ENCODE measurements at places on chromosomes 6 and 20.

DNA sequence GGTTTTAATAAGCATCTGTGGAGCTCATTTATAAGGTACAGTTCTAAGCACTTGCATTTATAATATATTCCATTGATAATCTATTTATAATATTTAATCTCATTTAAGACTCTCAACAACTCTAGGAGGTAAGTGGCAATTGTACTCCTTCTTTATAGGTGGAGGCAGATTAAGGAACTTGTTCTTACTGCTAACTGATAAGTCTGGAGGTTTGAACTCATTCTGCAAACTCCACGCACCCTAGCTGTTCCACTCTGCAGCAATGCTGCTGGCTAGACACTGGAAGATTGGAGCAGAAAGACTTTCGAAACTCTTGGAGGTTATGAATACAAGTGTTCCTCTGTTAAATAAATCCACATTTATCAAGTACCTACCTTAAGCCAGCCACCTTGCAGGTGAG lies 793 bp upstream of the HDAC2 start:
- DNase-seq, result no peak

DNA sequence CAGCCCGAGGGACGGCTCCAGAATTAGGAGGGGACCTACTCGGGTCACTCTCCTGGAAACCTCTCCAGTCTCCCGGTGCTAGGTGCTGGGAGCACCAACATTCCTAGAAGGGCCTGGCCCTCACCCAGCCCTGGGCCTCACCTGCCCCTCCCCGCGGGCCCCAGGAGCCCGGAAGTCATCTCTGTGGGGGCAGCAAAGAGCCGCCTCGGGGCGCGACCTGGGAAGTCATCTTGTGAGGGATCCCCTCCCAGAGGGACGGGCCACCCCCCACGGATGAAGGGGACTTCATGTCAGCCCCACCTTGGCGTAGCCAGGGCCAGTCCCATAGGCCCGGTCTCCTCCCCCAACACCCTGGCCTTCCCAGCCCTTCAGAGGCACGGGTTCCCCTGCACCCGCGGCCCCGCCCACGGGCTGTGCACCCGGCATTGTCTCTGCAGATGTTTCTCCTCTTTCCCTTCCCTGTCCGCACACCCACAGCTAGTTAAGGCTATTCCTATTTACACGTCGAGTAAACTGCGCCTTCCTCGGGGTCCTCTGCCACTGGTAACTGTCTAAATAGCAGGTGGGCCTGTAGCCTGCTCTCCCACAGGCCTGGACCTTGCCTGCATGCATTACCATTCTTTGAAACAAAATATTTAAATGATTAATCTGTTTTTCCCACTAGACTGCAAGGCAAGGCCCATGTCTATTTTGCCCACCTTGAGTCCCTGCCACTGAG lies 896 bp upstream of the RNASET2 start:
- DNase-seq, result no peak

DNA sequence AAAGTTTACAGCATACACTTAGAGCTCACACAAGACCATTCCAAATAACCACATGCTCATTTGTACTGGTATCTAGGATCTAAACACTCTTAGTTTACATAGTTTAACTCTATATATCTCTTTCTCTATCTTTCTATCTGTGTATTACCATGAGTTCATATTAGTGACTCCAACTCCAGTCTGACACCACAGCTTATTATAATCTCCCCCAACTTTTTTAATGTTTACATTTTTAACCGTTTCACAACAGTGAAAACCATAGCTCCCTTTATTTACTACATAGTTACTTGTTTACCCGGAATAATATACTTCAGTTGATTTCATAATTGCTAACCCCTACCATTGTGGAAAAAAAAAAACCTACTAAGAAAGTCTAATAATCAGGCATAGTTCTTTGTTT lies 362.4 kb upstream of the RGS17 start:
- no peak for DNase-seq

GRCh38 chr6:164924674-164925073 lies 384.7 kb downstream of the C6orf118 start:
- no peak for DNase-seq

- DNase-seq, result no peak
These were observed 65.5 kb downstream of the WASF1 start for GRCh38 chr6:110114004-110114403.

DNA sequence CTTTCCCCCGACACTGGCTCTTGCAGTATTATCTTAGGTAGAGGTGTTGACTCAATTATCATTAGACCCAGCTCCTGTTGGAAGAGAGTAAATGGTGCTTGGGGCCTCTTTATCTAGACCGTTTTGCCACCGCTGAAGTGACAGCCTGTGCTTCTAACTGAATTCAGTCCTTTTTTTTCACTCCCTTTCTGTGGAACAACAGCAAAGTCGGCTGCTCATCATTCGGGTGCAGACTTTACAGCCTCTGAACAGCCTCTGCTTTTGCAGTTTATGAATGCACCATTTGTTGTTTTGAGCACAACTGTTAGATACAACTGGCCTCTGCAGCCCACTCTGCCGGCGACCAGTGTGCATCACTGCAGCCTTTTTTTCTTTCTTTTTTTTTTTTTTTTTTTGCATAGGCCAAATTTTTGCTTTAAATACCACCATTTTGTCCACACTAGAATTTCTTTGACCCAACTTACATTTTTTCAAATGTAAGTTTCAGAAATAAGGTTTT lies 35.8 kb downstream of the RREB1 start:
- no peak for DNase-seq

DNA sequence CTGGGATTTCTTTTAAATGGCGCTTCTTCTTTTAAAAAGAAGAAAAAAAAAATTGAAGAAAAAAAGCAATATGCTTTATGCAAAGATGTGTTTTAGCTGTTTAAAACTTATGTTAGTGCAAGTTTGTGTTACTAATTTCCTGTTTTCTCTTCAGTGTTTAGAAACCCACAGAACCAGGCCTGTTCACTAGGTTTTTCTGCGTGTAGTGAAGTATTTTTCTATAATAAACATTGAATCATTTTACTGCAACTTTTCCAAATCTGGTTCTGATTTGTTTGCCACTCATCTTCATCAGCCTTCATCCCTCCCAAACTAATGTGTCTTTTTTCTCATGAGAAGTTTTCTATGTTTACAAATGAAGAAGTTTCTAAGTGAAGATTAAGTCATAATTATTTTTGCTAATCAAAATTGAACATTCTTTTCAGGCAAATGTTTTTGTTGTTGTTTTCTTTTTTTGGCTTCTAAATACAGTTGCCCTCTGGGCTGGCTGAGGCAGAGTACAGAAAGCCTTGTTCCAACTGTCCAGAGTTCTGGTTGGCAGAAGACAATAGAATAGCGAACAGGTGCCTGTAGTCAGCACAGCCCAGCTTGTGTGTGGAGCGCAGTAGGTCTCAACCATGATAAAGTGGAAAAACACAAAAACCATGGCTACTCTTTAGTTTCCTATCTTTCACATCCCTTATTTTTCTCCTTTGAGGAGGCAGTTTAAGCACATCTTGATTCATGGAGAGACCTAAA lies 14.5 kb downstream of the ZNF76 start:
- DNase-seq, result no peak

- no peak for DNase-seq
These were observed 350.8 kb downstream of the RNGTT start for GRCh38 chr6:88612631-88613030.

GRCh38 chr6:37135835-37136694 lies 33.9 kb upstream of the PIM1 start:
- DNase-seq, result no peak

DNA sequence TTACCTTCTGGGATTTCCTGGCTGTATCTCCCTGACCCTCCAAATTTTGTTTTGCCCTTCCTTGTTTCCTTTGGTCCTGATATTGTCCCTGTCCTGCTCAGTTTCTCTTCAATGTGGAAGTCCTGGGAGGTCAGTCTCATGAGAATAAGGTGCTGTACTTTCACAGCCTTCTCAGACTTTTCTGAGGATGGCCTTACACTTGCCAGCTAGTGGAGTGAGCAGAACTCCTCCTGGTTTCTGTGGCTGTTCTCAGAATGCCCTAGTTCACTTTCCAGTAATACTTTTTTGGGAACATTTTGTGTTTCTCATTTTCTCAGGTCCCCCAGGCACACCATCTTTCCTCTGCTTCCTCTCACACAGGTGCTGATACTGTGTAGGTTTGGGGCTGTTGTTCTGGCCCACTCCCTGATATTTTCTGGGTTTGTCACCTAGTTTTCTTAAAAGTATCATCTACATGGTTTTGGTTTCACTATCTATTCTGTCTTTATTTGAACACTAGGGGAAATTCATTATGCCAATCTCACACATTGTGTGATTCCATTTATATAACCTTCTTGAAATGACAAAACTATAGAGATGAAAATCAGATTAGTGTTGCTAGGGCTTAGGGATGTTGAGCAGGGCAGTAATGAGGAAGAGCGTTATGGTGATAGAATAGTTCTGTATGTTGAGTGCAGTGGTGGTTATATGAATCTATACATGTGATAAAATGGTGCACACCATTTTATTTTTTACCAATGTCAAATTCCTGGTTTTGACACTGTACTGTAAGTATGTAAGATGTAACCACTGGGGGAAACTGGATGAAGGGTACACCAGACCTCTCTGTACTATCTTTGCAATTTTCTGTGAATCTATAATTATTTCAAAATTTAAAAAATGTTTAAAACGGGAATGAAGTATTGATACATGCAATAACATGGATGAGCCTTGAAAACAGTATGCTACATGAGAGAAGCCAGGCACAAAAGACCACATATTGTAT lies 27.2 kb upstream of the BRPF3 start:
- DNase-seq, result no peak

DNA sequence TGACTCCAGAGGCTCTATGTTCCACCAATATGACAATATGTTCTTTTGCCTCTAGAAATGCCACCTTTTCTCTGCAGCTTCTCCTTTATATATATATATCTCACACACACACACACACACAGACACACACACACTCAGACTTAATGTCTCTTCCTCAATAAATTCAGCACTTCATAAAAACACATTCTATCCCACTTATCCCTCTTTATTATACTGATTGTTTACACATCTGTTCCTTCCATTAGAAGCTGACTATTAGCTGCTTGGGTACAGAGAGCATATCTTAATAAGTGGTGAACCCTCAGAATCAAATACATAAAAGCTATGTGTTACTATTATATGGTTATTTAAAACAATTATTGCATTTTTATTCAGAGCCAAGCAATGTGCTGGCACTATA lies 23.3 kb downstream of the NRSN1 start:
- no peak for DNase-seq

DNA sequence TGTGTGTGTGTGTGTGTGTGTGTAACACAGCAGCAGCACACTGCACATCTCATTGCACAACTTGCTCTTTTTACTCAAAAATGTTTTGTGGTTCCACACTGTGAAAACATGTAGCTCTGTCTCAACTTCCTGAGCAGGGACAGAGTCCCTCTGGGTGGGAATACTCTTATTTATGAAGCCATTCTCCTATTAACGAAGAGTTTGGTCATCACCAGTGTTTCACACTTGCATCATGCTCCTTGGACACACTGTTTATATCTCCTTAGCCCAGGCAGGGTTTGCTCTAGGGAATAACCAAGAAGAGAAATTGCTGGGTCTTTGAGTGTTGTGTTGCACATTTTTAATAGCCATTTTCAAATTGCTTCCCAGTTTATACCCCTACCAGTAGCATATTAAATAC lies 53.6 kb downstream of the ZNF831 start:
- DNase-seq, result no peak

DNA sequence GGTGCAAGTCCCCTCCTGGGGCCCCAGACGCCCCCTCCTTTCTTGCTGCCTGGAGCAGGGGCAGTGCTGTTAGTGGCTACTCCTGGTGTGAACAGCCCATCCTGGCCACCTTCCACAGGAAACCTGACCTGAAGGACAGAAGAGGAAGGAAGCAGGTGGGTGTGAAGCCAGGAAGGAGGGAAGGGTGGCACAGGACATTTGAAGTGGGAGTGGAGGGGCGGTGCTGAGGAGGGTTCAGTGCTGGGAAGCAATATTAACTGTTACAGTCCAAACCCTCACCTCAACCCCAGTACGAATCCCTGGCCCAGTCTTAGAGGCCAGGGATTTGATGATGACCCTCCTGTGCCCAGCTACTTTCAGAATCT lies 766 bp downstream of the PRICKLE4 start:
- no peak for DNase-seq

DNA sequence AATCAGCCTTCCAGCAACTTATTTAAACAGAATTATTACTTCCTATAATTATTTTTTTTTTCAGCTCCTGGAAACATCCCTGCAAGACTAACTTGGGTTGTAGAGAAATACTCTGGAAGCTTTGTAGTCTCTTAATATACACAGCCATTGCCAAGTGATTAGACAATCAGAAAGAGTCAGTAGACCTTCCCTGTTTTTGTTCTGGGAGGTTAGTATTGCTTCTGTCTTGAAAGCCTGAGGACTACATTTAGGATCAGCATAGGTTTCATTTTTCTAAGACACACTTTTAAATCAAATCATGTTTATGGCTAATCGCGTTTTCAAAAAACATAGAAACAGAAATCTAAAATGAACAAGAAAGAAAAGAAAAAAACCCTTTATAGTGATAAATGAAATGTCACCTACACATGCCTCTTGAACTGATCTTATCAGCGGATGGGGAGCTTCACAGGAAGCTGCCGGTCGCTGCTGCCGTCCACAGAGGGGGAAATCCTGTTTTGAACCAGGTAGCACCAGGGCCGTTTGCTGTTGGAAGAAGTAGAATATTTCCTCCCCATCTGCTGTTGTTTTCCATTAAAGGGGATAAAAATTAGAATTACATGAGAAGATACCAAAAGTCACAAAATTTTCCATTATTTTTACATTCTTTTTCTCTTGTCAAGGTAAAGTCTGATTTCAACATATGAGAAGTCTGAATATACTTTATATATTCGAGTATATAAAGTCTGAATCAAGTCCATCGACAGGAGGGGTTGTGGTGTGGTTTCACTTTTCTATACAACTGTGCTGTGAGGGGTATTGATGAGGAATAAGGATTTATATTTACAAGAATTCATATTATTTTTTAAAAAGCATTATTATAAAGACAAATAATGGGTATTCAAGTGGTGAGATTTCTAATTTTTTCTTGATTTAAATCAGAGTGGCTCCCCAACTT lies 94.6 kb downstream of the ARMC2 start:
- DNase-seq, result no peak

All from NCI-H1048 (cell line).